ENCODE measurements at places on chromosomes 11 and 22.

DNA sequence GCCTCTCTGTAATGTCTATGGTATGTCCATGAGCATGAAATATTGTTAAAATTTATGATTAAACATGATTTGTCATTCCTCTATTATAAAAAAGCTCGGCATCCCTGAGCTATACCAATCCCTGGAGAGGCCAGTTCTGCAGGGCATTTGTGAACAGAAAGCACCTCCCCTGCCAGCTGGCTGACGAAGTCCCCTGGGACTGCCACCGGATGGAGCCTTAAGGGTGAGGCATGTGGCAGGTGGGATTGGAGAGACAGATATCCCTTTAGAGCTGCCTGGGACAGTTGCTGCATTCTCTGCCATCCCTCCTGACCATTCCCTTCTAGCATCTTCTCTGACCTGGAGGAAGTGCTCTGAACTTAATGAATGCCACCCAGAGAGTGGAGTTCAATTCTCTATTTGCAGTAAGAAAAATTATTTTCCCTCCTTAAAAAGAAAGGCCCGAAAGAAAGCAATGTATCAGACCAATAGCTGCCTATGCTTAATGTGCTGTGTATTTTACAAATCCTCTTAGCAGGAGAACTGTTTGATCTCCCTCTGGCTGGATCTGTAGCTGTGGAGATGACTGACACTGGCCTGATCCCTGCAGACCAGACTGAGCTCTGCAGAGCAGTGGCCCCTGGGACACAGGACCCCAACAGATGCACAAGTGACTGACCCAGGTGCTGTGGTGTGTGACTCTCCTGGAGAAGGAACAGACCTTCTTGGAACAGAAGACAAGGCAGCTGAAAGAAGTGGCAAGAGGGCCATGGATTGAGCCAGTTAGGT, 219.0 kb upstream of the NAV2 start:
- peak; percentile 64 for DNase-seq

DNA sequence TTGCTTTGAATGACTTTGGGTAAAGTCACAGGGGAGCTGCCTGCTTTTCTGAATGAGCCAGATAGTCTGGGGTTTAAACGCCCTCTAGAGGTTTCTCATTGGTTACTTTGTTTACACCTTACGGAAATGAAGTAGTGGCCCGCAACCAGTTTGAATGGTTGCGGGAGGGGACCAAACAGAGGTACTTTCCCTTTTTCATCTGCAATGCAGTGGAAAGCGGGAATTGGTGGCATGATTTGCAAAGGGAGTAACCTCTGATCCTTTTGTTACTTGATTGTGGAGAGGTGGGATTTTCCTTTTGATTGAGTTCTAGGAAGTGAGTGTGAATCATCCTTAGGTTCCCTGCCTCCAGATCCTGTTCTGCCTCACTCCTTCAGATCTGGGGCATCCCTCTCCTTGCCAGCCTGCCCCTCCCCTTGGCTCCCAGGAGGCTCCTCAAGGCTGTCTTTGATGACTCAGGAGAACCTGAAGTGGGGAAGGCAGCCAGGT, 15.9 kb upstream of the GLYATL1 start:
- DNase-seq = no peak

DNA sequence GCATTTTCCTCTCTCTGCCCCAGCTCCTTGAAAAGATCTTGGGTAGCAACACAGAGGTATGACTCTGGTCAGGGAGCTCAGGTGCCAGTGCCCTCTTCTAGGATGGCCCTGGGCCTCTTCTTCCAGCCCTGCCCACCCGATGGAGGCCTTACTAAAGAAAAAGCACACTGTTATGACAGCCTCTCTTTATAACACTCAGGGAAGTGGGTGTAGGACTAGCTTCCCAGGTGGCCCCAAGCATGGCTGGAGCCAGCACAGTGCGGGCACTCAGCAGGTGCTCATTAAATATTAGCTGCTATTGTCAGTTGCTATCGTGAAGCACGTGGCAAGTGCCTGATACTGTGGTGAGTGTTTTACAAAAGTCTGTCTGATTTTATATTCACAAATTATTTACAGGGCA, 127.2 kb upstream of the B3GAT1 start:
- DNase-seq = no peak

- DNase-seq = no peak
Observed at GRCh38 chr11:69296890-69297786, 3.2 kb downstream of the MYEOV start.

- no peak for DNase-seq
Observed at GRCh38 chr22:44894782-44895181, 115.0 kb downstream of the PHF21B start.

GRCh38 chr22:39148727-39149535, 3.5 kb downstream of the CBX7 start:
- DNase-seq = no peak

DNA sequence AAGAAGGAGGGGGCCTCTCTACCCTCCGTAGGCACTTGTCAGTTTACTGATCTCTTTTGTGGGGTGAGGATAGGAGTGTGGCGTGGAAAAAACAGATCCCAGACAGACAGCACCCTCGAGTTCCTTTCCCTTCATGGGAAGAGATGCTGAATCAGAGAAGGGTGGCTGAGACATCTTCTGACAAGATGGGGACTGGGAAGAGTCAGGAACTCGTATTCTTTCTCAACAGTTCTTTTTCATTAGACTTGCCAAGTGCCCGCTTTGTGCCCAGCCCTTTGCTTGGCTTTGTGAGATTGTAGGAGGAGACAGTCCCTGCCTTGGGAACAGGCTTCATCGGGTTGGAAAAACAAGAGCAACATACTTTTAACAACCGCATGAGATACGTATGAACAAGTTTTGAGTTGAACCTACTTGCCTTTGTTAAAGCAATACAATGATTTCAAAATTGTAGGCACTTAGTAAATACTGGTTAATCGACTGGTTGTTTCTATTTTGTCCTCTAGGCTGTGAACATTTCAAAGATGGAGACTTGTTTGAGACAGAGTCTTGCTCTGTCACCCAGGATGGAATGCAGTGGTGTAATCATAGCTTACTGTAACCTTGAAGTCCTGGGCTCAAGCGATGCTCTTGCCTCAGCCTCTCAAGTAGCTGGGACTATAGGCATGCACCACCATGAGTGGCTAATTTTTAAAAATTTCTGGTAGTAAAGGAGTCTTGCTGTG, 1.1 kb downstream of the RRM1 start:
- DNase-seq = no peak

DNA sequence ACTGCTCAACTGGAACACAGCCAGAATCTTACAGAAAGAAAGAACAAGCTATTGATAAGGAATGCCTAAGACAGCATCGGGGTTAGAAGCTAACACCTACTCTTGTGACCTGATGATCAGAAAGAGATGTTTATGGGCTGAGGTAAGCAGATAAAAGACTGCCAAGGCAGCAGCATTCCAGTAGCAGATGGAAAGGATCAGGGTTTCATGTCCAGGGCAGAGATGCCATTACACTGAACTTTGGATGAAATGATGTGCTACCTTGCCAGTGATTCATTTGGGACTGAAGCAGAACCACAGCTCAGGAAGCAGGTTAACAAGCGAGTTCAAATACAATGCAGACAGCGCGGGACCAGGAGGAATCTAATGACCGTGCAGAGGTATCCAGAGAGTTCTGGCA, 27.1 kb upstream of the APOA1 start:
- DNase-seq = no peak

GRCh38 chr11:134615041-134615615, 203.1 kb upstream of the B3GAT1 start:
- DNase-seq = no peak

- DNase-seq = no peak
Observed at GRCh38 chr11:66315921-66316811, 678 bp downstream of the CD248 start.

GRCh38 chr11:119052163-119052814, 4.7 kb downstream of the HYOU1 start:
- no peak for DNase-seq

DNA sequence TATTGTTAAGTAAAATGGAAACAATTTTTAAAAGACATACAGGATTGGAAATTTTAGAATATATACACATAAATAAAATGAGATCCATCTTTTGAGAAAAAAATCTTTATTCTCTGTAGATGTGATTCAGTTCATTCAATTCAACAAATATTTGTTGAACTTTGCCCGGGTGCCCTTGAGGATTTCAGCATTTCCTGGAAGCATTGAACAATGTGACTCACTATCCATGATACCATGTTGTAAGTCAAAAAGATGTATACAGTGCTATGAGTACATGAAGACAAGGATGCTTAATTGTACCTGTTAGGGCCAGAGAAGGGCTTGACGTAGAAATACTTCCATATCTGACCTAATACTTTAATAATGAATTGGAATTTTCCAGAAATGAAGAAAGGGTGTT, 353.7 kb downstream of the METTL15 start:
- DNase-seq = no peak

DNA sequence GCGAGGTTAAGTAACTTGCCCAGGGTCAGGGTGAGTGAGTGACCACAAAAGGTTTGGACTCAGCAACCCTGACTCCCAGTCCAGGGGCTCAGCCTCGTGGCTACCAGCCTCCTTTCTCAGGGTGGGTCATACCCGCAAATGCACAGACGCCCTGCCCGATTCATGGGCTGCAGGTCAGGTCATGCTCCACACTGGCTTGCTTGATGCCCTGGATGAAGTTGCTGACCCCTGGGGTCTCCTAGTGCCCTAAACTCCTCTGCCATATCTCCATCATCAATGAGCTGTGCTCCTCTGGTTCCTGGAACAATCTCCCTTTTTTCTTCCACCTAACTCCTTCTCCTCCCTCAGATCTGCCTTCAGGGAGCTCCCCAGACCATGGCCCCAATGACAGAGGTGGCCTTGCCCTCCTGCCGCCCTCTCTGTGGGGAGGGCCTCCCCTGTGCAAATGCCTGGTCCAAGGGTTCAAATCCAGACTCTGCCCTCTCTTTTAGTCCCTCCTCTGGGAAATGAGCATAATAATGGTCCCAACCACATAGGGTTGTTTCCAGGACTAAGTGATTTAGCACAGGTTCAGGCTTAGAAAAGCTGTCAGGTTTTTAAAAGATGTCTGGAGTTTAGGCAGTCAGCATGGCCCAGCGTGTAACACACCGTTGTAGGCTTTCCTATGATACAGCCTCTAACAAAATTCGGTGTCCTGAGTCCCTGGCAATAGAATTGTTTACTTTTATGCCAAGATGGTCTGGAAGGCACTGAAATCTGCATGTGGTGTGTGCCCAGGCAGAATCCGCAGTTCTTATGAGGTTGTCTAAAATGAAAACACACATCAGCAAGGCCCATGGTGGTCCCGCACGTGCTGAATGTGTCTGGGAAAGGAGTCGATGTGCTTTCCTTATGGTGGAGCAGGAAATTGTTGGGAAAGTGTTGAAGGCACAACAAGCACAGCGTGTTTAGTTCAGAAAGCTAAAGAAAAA, 63.6 kb downstream of the CD82 start:
- no peak for DNase-seq

GRCh38 chr11:46391186-46391577, 394 bp downstream of the CHRM4 start:
- DNase-seq = no peak

- DNase-seq = no peak
Observed at GRCh38 chr11:36022882-36023281, 79.0 kb downstream of the LDLRAD3 start.

DNA sequence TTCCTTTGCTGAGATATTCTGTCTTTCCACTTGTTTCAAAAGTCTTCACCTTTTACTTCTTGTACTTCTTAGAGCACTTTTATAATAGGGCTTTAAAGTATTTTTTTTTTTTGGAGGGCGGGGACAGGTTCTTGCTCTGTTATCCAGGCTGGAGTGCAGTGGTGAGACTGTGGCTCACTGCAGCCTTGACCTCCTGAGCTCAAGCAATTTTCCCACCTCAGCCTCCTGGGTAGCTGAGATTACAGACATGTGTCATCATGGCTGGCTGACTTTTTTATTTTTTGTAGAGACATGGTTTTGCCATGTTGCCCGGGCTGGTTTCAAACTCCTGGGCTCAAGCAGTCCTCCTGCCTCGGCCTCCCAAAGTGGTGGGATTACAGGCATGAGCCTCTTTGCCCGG, 57.9 kb downstream of the DYNC2H1 start:
- DNase-seq = no peak

- no peak for DNase-seq
Observed at GRCh38 chr11:95586155-95586554, 203.4 kb downstream of the FAM76B start.

GRCh38 chr22:35589071-35589755, 27.9 kb downstream of the MB start:
- DNase-seq = no peak

- DNase-seq = no peak
Observed at GRCh38 chr22:29628996-29629902, 25.8 kb downstream of the NF2 start.

Measured in NCI-H1694 (cell line).